ENCODE measurements at places on chromosomes 1 and 21. TPM values are rescaled to one million over a fixed set of nuclear protein-coding genes. Genes with fewer than 3 reads are reported as not detected.

The OR2T29 gene
- total RNA-seq: not detected

The PGLYRP3 gene
- not detected for total RNA-seq

The S100A1 gene
- 132 TPM for total RNA-seq

The PDPN gene
- total RNA-seq: not detected

The BLACAT1 gene
- total RNA-seq: 1.8 TPM

The FAM43B gene
- 1.4 TPM for total RNA-seq

The ZBED6 gene
- 7.4 TPM for total RNA-seq

The KCNE2 gene
- total RNA-seq: not detected

The OR2AK2 gene
- not detected for total RNA-seq

The POGZ gene
- total RNA-seq: 6.9 TPM

The LCE1E gene
- total RNA-seq: not detected

The IER5 gene
- 30.5 TPM for total RNA-seq

The ZNF648 gene
- total RNA-seq: not detected

The LCE1A gene
- total RNA-seq: not detected

Data from G401 (cell line).